ENCODE measurements at places on chromosomes 3 and 15.

DNA sequence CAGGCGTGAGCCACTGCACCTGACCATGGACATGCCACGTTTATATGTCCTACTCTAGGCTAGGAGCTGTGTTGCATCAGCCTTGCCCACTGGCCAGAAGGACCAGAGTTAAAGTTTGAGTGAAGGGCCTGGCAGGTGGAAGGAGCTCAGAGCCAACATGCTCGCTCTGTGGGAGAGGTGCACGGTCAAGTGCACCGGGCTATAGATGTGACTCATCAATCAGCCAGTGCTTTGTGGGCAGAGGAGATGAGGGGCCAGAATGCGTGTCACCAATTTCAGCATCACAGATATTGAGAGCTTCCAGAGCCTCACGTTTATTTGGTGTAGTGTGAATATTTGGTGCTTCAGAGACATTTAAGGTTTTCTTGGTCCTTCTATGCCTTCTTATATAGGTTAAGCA lies 137.3 kb upstream of the KBTBD8 start:
- no peak for DNase-seq

DNA sequence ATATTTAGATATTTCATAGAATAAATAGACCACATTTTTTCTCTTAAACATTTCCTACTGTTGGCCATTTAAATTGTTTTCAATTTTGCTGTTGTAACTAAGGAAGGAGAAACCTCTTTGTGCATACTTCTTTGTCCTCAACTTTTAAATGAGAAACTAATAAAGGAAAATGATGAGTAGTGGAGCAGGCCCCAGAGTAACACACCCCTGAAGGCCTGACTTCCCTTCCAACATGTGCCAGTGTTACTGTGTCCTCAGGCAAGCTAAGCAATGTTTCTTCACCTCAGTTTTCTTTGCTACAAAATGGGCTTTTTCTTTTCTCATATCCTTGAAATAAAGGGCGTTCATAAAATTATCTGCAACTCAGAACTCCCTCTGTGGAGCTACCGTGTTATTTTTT lies 53.7 kb downstream of the RPL22L1 start:
- DNase-seq, result no peak

- DNase-seq, result no peak
Observed at GRCh38 chr3:148727231-148727630, 29.5 kb downstream of the AGTR1 start.

- no peak for DNase-seq
Observed at GRCh38 chr3:195129072-195129643, 141.8 kb downstream of the XXYLT1 start.

- no peak for DNase-seq
Observed at GRCh38 chr3:37712918-37713817, 148.5 kb upstream of the CTDSPL start.

DNA sequence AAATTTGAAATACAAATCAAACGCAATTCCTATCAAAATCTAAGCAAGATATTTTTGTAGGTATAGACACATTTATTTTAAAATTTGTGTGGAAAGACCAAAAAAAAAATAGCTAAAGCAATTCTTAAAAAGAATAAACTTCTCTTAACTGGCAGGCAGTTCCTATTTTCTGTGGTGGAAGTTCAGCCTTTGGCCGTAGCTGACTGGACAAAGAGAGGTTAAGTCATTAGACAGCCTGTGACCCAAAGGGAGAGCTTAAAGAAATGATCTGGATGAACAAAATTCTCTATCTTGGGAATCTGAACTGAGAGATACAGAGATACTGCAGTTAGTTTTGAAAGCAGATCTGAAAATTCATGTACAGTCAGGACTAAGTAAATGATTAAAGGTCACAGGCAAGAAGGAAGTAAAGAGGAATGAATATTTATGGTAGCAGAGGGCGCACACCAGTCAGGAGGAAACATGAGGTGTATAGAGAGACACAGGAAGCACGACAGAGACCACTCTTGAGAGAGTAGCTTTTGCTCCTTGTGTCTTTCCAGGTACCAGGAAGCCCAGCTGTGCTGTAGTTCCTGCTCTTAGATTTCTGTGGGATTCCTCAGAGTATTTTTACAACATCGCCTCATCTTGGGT lies 57.5 kb downstream of the TPRG1 start:
- DNase-seq, result no peak

- DNase-seq, result no peak
Observed at GRCh38 chr15:33354411-33354810, 43.6 kb downstream of the RYR3 start.

- DNase-seq, result no peak
Observed at GRCh38 chr3:194989241-194989640, 281.7 kb downstream of the XXYLT1 start.

DNA sequence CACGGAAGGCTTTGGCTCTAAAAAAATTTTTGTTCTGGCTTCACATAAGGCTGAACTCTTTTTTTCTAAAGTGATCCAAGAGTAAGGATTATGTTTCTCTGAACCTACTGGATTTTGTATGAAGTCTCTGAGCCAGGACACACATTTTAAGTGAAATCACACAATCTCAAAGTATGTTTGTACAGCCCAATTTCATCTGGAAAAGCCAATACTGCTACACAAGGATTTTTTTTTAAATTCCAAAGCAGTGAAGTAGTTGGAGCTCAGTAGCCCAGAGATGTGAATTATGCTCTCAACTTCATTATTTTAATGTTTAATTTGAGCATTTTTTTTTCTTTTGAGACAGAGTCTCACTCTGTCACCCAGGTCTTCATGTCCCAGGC lies 243.9 kb downstream of the FAM43A start:
- no peak for DNase-seq

DNA sequence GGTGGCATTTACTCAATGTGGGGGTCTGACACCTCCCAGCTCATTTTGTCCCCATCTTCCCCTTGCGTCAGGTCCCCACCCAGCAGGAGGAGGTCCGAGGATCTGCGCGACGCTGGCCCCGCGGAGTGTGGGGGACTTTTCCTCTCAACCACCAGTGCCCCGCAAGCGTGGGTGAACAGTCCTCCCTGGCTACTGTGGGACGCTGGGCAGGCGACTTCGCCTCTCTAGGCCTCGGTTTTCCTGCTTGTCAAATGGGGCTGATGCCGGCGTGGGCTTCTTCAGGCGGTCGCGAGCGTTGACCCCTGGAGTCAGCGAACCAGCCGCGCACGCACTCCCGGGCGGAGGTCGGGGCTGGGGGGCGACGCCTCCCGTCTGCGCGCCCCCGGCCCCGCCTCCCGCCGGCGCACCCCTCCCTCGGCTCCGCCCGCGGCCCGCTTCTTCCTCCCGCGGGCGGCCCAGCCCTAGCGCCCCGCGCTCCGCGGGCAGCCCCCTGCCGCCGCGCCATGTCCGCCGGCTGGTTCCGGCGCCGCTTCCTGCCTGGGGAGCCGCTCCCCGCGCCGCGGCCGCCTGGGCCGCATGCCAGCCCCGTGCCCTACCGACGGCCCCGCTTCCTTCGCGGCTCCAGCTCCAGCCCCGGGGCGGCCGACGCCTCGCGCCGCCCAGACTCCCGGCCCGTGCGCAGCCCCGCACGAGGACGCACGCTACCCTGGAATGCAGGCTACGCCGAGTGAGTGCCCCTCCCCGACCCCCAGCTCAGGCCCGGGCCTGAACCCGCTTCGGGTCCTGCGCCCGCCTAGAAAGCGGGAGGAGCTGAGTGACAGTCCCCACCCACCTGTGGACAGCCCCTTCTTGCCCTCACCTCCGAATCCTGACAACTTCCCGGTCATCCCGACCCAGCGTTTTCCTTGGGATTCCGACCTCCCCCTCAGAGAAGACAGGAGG lies at the start of gene PPM1M:
Gene PPM1M (plus strand): TSS at position 438 of the 942 bp plus-strand sequence. CDS start 66 bp downstream, at position 504.
- DNase-seq, result peak; percentile 50

DNA sequence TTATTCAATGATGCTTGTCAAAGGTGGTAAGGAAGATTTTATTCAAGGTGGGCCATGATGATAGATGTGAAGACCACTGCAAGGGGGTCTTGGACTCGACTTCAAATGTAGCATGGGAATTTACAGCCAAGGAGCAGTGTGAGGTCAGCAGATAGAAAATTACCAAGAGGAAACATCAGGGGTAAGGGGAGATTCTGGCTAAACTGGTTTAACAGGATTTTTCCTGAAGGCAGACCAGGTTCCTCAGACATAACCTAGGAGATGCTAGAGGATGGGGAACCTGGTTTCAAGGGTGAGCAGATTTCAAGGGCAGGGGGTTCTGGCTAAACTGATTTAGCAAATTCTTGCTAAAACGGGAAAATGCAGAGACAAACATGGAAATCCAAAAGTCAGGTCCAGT lies 464.9 kb downstream of the TAFA4 start:
- no peak for DNase-seq

DNA sequence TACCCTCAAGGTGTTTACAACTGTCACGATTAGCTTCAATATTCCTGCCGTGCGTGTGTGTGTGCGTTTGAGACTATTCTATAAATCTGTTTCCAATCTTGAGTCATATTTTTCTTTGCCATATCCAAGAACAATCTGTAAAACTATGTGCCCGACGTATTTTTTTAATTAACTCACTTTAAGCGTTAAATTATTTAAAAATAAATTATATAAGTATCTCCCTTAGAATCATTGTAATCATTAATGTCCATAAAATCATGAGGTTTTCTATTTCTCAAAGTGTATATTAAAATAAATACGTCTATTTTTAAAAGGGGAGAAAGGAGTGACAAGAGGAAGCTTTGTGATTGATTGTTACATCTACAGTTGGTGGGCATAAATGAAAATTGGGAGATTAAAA lies 2.9 kb downstream of the SETMAR start:
- no peak for DNase-seq

GRCh38 chr15:88818920-88819319 lies 15.7 kb downstream of the ACAN start:
- no peak for DNase-seq

DNA sequence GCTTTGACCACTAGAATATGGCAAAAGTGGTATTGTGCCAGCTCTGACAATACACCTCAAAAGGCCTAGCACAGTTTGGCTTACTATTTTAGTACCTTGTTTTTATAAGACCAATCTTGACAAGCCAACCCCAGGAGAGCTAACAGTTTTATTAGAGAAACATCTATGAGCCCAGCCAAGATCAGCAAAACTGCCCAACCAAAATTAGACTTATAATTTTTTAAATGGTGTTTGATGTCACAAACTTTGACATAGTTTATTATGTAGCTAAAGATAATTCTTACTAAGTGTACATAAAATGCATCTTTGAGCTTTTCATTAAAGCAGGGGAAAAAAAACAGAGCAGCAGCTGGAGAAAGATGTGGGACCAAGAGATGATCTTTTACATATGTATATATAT lies 537.5 kb downstream of the ZPLD1 start:
- DNase-seq, result no peak

- no peak for DNase-seq
Observed at GRCh38 chr3:159795042-159795441, 193.6 kb upstream of the IL12A start.

- no peak for DNase-seq
Observed at GRCh38 chr3:195182470-195182795, 88.5 kb downstream of the XXYLT1 start.

- no peak for DNase-seq
Observed at GRCh38 chr3:61885414-61885813, 324.0 kb downstream of the PTPRG start.

- no peak for DNase-seq
Observed at GRCh38 chr3:118480101-118480860, 554.4 kb downstream of the IGSF11 start.

GRCh38 chr3:5431146-5431545 lies 243.6 kb downstream of the EDEM1 start:
- no peak for DNase-seq

- no peak for DNase-seq
Observed at GRCh38 chr3:143001034-143001368, 369 bp upstream of the U2SURP start.

DNA sequence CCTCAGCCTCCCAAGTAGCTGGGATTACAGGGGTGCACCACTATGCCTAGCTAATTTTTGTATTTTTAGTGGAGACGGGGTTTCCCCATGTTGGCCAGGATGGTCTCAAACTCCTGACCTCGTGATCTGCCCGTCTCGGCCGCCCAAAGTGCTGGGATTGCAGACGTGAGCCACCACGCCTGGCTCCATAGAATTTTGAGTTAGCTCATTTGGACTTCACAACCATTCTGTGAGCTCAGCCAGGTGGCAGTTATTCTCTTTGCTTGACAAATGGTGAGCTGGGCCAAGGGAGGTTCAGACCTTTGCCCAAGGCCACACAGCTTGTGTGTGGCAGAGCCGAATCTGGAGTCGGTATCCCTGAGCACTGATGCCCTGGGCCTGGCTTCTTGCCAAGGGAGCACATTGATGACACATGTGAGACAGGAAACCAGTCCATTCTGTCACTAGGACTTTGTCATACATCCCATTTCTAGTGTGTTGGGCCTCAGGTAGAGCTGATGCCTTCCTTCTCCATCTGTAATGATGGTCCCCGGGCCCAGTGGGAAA lies 17.6 kb downstream of the PODXL2 start:
- DNase-seq, result no peak

DNA sequence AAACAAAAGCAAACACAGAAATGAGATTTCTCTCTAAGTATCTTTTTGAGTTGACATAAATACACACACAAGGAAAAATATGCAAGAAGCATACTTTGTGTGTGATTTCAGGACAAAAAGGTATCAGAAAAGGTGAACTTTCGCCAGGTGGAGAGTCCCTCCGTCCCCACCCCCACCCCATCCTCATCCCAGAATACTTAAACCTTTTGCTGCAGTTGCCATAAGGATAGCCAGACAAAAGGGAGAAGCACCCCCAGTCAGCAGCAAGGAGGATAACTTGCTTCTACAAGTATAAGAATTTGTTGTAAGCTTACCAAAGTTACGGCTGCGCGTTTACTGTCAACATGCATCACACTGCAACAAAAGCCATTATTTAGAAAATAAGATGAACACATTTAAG lies 10.3 kb downstream of the FOXP1 start:
- no peak for DNase-seq

DNA sequence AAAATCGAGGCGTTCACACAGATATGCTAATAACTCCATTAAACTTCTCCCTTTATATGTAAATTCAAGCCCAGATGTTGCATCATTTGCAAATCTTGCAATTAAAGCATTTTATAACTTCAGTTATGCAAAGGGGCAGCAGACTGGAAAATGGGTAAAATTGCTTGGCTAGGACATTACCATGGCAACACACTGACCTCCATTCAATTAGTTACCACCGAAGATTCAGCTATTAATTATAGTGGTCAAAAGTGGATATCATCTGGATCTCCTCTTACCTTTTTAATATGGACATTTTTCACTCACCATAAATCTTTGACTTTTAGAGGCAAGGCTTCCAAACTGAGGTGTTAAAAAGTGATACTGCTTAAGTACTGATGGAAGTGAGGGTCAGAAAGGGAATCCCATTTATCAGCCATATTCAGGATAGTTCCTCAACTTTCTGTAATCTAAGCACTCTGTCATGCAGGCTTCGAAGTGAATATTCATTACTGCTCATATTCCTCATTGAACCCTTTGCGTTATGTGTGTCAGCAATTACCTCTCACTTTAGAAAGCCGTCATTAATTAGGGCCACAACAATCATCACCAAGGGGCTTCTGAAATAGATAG lies 386.2 kb upstream of the ROBO2 start:
- DNase-seq, result no peak

GRCh38 chr15:48720646-48721045 lies 75.1 kb upstream of the FBN1 start:
- no peak for DNase-seq

DNA sequence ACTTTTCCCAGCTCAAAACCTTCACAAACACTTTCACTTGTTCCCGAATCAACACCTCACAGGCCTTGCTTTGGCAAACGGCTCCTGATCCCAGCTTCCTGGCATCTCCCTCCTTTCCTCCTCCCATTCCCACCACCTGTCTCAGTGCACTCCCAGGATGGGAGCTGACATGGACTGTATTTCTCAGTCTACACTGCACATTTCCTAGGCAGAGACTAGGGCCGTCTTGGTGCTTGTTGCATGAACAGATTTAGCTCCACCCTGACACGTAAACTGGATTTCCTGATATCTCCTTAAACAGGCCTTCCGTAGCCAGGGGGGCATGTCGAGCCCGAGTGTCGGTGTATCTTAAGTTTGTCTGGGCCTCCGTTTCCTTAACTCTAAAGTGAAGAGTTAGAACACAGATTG lies 790 bp upstream of the WHAMM start:
- no peak for DNase-seq

Measured in stimulated activated CD4-positive, alpha-beta T cell treated with anti-CD3 and anti-CD28 coated beads, TNF-alpha, amount 100 ng/mL, for 24 hours (primary cell).